ENCODE measurements at places on chromosomes 4 and X. TPM values are rescaled to one million over a fixed set of nuclear protein-coding genes. Genes with fewer than 3 reads are reported as not detected.

SPINK2 gene
- total RNA-seq = not detected

MND1 gene
- total RNA-seq = 3.8 TPM

LRCH2 gene
- total RNA-seq = 2.0 TPM

GPR143 gene
- total RNA-seq = 0.13 TPM

PABPC1L2B gene
- total RNA-seq = not detected

CXCL10 gene
- total RNA-seq = not detected

PRDM5 gene
- total RNA-seq = 26.9 TPM

TXK gene
- 0.54 TPM for total RNA-seq
